Hepatocyte (in vitro differentiated cells): ENCODE measurements at places on chromosomes 11 and 22. TPM values are rescaled to one million over a fixed set of nuclear protein-coding genes. Genes with fewer than 3 reads are reported as not detected.

The RASL10A gene
- total RNA-seq = 0.33 and 1.7 TPM in 2 replicates

The ABTB2 gene
- 8.8 and 12.4 TPM in 2 replicates for total RNA-seq

The SERPING1 gene
- total RNA-seq = 123 and 129 TPM in 2 replicates

The RIBC2 gene
- 0.48 and 0.50 TPM in 2 replicates for total RNA-seq

- H3K27me3 ChIP-seq = peaks cover 61% of the 10 kb centered on the region
- H3K27ac ChIP-seq = no peak overlapping the region
- no peaks in the 10 kb centered on the region for H3K36me3 ChIP-seq
- DNase-seq = no peak
- peaks cover 7% of the 10 kb centered on the region for H3K4me1 ChIP-seq
- no peak overlapping the region for H3K4me3 ChIP-seq
Observed at GRCh38 chr11:128697645-128698174, 3.8 kb downstream of the FLI1 start.

The RAG1 gene
- 1.2 and 1.5 TPM in 2 replicates for total RNA-seq

The GLB1L2 gene
- total RNA-seq = 3.7 and 3.9 TPM in 2 replicates

The TMEM191B gene
- 0.40 and 1.5 TPM in 2 replicates for total RNA-seq

The CD6 gene
- 0.03 and 0.08 TPM in 2 replicates for total RNA-seq

The OR5P2 gene
- 0.20 TPM in 1 of 2 replicates, not detected in the other for total RNA-seq

The DSCAML1 gene
- 2.6 and 3.2 TPM in 2 replicates for total RNA-seq

The OR2AG2 gene
- 0.12 and 0.27 TPM in 2 replicates for total RNA-seq

The HSPB2 gene
- not detected in 2 replicates for total RNA-seq

DNA sequence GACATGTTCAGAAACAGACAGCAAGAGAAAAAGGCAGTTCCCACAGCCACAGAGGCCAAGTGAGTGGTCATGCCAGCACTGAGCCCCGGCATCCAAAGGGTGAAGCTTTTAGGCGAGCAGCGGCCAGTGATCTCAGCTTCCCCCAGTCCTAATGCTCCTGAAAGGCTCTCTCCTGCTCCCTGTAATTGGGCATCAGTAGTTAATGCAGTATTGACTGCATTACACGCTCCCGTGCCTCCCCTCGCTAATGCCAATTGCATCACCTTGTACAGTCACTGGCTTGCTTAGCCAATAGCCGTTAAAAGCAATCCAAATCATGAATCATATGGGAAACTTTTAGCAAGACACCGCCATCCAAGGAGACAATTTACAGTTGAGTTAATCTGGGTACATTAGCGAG is 4.9 kb downstream of the LMO1 start:
- H3K36me3 ChIP-seq = no peaks in the 10 kb centered on the region
- no peak for DNase-seq
- H3K4me3 ChIP-seq = no peak overlapping the region
- H3K27me3 ChIP-seq = peaks cover 35% of the 10 kb centered on the region

GRCh38 chr11:394034-394857 is at the start of gene PKP3:
Gene PKP3, plus strand, starts transcription at chr11:394209. Its CDS starts 84 bp downstream, at chr11:394293.
- no peaks in the 10 kb centered on the region for H3K27me3 ChIP-seq
- DNase-seq = peak; percentile 94
- peaks cover 15% of the 10 kb centered on the region for H3K4me1 ChIP-seq
- H3K27ac ChIP-seq = peak within 1 kb of the TSS; percentile 99

The CD3D gene
- 0.92 and 2.3 TPM in 2 replicates for total RNA-seq

DNA sequence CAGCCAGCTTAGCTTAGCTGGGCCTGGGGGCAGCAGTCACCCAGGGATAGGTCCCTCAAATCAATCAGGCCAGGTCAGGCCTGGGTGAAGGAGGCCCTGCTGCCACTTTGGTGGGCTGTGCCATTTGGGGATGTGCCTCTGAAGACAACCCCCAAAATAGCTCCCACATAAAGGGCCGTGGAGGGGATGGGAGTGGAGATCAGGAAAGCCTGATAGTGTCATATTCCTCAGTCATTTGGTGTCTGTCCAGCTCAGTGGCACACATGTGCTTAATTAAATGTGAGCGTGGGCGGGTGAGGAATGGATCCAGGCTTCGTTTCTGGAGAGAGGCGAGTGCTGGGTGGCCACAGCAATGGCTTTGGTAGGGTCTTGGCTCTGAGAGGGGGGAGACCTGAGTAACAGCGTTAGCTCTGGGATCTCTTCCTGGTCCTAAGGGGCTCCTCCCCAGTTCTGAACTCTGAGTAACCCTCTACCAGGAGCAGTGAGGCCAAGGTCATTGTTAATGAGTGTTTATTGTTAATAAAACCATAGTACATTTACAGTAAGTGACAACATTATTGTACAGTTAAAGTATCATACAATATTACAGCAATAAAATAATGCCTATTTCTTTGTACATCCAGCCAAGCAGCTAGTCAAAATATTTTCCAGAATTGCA is 45.2 kb downstream of the NAT10 start:
- DNase-seq = no peak
- H3K36me3 ChIP-seq = no peaks in the 10 kb centered on the region
- H3K27me3 ChIP-seq = no peaks in the 10 kb centered on the region
- H3K4me3 ChIP-seq = no peak overlapping the region
- peaks cover 11% of the 10 kb centered on the region for H3K4me1 ChIP-seq

GRCh38 chr11:79078999-79079398 is 361.8 kb downstream of the TENM4 start:
- H3K27me3 ChIP-seq = no peaks in the 10 kb centered on the region
- no peaks in the 10 kb centered on the region for H3K36me3 ChIP-seq
- no peak overlapping the region for H3K27ac ChIP-seq
- H3K4me1 ChIP-seq = peaks cover 11% of the 10 kb centered on the region
- H3K4me3 ChIP-seq = no peak overlapping the region
- DNase-seq = no peak

DNA sequence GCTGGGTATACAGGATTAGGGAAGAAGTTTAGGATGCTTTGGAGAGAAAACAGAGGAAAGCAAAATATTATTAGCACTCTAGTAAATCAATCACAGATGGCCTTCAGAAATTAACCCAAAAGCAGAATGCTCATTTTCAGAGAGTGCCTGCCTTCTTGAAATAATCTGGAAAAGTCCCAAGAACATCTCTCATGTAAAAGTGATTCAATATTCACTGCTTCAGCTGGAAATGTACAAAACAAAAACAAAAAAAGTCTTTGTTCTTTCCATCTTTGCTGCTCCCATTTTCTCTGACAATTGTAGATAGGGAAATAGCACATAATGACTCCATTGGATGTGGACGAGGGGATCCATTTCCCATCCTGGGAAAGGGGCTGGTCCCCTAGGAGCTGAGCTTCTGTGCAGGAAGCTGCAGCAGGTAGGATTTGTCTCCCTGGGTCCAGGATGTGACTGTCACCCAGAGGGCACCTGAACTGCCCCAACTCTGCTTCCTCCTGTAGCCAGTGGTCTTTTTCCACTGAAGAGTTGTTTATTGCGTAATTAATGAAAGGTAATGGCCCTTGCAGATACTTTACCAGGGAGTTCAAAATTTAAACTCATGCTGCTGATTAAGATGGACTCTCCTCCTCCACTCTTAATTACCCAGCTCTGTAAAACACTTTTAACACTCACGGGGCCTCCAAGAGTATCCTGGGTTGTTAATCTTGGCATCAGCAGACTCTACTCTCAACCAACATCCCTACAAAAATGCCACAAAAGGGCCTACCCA is 57.9 kb downstream of the SC5D start:
- H3K36me3 ChIP-seq = no peaks in the 10 kb centered on the region
- H3K4me3 ChIP-seq = no peak overlapping the region
- peak overlapping the region; percentile 44 for H3K27ac ChIP-seq
- H3K4me1 ChIP-seq = peaks cover 11% of the 10 kb centered on the region

DNA sequence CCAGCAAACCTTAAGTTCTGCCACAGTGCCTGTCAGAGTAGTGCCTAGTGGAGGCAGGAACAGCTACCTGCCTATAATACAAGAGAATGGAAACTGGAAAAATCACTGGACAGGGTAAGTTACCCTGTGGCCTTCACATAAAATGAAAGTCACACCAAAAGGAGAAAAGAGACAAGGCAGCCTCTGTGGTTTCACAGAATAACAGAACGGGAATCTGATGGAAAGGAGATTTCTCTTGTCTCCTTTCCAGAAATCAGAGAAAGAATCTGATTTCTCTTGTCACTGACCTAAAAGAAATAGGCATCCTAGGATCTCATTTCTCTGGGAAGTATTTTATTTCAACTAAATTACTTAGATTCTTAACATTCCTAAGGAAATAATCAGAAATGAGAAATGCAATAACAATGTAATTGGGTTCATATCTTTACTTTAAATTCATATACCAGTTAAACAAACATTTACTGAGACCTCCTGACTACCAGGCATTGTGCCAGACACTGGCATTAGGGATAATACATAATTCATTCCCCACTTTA is 41.6 kb downstream of the PRCP start:
- no peaks in the 10 kb centered on the region for H3K36me3 ChIP-seq
- no peaks in the 10 kb centered on the region for H3K27me3 ChIP-seq
- H3K4me3 ChIP-seq = no peak overlapping the region

GRCh38 chr11:121863126-121863525 is 252.9 kb downstream of the BLID start:
- H3K27ac ChIP-seq = no peak overlapping the region
- H3K27me3 ChIP-seq = no peaks in the 10 kb centered on the region
- DNase-seq = no peak
- H3K4me3 ChIP-seq = no peak overlapping the region
- H3K4me1 ChIP-seq = no peaks in the 10 kb centered on the region

- peak overlapping the region; percentile 93 for H3K4me3 ChIP-seq
- peaks cover 11% of the 10 kb centered on the region for H3K4me1 ChIP-seq
- peaks cover under 1% of the 10 kb centered on the region for H3K27me3 ChIP-seq
- H3K36me3 ChIP-seq = no peaks in the 10 kb centered on the region
Observed at GRCh38 chr22:29307596-29308147, 1.2 kb downstream of the GAS2L1 start.

DNA sequence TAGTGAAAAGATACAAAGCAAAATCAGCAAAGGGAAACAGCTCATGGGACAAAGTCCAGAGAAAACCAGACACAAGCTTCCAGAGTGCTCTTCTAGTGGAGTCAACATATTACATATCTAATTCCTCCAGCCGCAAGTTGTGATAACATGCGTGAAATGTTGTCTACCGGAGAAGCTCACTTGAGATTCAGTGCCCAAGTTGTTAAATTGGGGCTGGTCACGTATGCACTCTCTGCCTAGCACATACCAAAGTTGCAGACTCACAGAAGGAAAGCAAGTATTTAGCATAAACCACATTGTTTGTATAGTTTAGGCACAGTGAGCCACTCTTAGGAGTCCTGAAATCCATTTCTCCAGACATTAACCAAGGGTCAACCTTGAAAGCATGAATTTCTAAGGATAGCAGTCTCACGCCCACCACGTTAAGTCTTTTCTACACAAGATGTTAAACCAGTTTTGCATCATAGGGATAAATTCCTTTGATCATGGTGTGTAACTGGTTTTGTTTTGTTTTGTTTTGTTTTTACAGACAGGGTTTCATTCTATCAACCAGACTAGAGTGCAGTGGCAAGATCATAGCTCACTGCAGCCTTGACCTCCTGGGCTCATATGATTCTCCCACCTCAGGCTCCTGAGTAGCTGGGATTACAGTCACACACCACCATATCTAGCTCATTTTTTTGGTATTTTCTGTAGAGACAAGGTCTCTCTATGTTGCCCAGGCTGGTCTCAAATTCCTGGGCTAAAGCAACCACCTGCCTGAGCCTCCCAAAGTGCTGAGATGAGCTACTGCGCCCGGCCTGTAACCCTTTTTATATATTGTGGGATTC is 39.5 kb upstream of the EP300 start:
- H3K27ac ChIP-seq = peak overlapping the region; percentile 66
- peak; percentile 57 for DNase-seq
- H3K36me3 ChIP-seq = no peaks in the 10 kb centered on the region
- peaks cover 18% of the 10 kb centered on the region for H3K4me1 ChIP-seq
- H3K4me3 ChIP-seq = no peak overlapping the region

- H3K27me3 ChIP-seq = no peaks in the 10 kb centered on the region
- no peak for DNase-seq
- no peak overlapping the region for H3K4me3 ChIP-seq
Observed at GRCh38 chr11:82830746-82831145, 69.5 kb downstream of the PRCP start.

DNA sequence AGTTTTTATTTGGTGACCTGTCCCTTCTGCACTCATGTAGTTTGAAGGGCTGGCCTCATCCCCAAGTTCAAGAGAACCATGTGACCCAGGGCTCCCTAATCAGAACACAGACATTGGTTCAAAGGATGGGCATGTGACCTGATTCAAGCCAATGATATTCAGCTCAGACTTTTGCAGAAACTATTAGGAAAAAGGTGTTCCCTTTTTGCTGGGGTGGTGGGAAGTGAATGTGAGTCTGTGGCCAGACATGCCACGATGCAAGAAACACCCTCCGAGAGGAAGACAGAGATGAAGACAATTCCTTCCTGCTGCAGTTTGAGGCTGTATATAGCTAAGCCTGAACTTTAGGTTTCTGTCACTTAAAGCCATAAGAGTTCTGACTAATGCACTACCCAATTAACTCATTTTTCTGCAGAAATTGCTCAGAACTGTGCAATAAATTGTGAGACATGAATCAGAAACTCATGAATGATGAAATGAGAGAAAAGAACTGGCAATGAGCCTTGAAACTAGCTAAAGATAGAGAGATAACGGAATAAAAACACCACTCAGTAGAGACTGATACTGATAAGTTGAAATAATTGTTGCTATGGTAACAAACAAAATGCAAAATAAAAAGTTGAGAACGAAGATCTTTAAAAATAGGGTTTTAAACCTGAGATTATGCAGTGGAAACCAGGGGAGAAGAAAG is 9.2 kb upstream of the MAPK1 start:
- no peaks in the 10 kb centered on the region for H3K27me3 ChIP-seq
- H3K4me3 ChIP-seq = no peak overlapping the region
- H3K4me1 ChIP-seq = no peaks in the 10 kb centered on the region
- DNase-seq = no peak

The KCNA4 gene
- 1.1 and 1.6 TPM in 2 replicates for total RNA-seq
